ENCODE measurements at places on chromosomes 2 and 18.

GRCh38 chr2:73970141-73970803 is 14.4 kb upstream of the TET3 start:
- no peak for DNase-seq

DNA sequence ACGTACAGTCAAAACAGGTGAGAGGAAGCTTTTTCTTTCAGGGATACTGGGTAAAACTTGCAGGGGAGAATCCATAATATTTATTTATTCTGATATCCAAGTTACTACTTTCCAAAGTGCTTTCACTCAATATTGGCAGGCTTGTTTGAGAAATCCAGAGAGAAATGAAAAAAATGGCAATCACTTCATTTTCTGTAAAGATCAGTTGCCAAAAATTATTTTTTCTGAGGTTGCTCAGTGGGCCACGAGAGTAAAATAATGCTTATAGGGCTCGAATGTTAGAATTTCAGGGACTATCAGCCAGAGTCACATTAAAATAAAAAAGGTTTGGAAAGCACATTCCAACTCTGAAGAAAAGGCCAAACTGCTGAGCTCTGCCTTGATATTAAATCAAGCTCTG is 324.6 kb upstream of the RND3 start:
- DNase-seq: no peak

- DNase-seq: no peak
Measured at GRCh38 chr2:138016351-138017087, 52.2 kb downstream of the HNMT start.

DNA sequence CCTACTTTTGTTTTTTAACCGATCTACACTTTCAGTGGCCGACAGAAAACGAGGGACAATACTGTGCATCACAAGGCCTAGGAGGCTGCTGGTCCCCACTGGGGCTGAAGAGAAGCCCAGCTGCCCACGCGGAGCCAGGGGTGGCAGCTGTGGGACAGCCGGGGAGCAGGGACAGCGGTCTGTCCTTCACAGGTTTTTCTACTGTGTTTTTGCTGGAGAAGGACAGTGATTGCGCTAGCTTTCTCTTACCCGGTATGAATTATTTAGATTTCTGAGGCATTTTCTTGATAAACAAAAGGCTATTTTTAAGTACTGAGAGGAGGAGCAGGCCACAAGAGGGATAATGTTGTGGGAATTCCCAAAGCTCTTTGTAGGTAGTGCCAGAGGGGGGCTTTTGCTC is 219.8 kb downstream of the ATAD2B start:
- no peak for DNase-seq

DNA sequence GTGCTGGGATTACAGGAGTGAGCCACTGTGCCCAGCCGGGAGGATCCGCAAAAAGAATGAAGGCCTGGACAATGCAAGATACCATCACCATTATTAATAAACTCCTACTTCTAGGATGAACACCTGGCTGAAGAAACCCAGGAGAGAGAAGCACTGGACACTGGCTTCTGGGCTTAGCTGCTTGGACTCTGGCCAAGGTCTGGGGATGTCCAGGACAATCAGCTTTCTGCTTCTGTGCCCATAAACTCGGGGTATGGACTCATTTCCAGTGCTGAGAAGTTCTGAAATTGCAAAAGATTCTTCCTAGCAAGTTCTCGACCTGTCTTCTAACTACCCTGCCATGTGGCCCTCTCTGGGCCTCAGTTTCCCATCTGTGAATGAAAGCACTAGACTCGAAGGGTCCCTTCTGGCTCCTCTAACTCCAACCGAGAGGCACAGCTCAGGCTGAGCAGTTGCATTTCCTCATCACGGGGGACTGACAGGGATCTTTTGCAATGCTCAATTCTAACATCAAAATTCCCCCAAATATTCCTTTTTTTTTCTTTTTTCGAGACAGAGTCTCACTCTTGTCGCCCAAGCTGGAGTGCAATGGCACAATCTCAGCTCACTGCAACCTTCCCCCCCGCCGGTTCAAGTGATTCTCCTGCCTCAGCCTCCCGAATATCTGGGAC is 2.4 kb upstream of the SH2D6 start:
- DNase-seq: no peak

DNA sequence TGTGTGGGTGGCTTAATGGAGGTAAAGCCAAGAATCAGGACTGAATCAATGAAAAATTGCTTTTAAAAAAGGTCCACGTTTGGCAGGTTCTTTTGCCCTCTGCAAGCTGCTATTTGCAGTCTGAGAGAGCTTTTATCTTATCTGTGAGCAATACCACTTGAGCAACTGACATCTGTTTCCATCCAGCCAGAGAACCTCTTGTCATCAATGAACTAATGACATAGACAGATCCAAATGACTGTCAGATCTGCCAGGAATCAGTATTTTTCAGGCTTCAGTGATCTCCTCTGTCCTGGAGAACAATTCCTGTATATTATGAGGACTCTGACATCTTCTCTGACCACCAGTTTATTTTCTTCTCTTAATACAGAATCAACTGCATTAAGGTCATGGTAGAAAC is 608.1 kb downstream of the LRP1B start:
- no peak for DNase-seq

DNA sequence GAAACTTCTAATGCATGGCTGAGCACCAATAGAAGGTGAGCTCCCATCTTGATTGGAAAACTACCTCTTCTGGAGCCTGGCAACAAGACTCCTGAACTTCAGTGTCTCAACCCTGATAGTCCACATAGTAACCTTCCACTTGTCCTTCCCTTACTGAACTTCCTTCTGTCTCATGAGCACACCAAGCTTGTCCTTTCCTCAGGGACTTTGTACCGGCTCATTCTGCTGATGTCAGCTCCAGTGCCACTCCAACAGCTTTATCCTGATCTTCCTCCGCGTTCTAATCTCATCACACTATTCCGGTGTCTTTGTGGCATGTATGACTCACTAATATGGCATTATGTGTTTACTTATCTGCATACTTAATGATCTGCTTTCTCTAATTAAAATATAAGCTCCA is 862.0 kb upstream of the ID2 start:
- DNase-seq: no peak

GRCh38 chr2:207048416-207048815 is 109.1 kb downstream of the CPO start:
- peak; percentile 92 for DNase-seq

GRCh38 chr18:55246278-55246677 is 287.0 kb upstream of the CCDC68 start:
- no peak for DNase-seq

DNA sequence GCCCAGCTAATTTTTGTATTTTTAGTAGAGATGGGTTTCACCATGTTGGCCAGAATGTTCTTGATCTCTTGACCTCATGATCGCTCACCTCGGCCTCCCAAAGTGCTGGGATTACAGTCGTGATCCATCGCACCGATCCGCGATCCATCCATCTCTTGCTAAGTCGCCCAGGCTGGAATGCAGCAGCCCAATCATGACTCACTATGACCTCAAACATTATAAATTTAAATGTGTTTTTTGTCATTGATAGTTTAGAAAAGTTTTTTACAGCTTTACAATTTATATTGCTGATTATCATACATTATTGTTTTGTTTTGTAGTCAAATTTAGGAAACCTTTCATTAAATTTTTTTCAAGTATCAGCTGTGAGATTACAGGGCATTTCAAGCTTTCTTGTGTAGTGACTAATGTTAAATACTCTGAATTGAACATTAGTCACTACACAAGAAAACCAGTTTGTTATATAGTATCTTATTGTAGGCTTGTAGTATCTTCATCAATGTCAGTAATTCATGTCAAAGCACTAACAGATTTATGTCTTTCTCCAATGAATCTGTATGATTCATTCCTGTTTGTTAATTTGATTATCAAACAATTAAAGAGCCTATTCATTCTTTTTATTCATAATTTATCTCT is 37.5 kb downstream of the NR4A2 start:
- no peak for DNase-seq

DNA sequence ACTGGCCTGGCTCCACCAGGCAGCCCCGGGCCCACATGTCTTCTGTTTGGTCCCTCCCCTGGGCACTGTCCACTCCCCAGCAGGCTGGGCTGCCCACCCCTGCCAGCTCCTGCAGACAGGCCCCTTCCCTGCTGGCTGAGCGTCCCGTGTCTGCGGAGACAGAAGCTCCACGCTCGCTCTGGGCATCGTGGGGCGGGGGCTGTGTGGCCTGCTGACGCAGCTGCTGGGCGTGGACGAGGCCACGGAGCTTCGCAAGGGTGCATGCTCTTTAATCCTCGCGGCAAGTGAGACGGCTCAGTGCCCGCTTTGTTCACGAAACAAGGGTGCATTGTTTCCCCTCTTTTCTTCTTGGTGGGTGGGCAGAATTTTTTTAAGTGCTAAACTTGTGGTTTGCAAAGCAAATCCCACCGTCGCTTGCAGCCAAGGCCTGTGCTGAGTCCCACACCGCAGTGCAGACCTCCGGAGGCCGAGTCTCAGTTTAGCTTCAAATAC is 132.8 kb upstream of the CTDP1 start:
- no peak for DNase-seq

- DNase-seq: no peak
Measured at GRCh38 chr18:23893653-23894052, 120.9 kb upstream of the TTC39C start.

GRCh38 chr18:32470460-32470713 is 295 bp downstream of the GAREM1 start:
- DNase-seq: no peak

- DNase-seq: no peak
Measured at GRCh38 chr18:963276-963675, 58.6 kb downstream of the ADCYAP1 start.

DNA sequence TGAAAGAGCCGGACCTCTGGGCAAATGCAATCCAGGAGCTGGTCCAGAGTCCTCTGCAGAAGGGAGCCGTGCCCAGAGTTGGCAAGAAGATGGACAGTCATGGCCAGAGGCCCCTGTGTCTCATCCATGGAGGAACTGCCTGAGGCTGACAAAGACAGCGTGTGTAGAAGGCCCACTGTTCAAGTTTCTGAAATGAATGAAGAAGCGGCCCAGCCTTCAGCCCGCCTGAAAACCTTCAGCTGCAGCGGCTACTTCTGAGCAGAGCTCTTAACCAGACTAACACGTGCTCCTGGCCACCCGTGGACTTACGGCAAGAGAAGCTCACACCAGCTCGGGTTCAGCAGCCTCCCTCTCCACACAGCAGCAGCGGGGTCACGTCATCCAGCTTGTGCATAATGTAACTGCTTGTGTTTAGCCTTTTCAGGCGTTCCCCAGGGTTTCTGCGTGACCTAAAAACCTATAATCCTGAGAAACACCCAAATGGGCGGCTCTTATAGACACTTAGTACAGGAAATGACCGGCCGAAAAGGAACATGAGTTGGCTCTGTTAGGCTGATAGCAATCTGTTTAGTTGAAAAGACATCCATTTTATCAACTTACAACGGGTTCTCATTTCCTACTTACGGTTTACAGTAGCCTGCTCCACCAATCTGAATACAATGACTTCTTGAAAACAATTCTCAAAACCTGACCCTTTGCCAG is at the start of gene FAM124B:
TSS of gene FAM124B (minus strand) at position 467 of the 702 bp plus-strand sequence. CDS start at position 128, 339 bp downstream.
- peak; percentile 7 for DNase-seq

- no peak for DNase-seq
Measured at GRCh38 chr2:65357095-65357958, 75.1 kb downstream of the SPRED2 start.

DNA sequence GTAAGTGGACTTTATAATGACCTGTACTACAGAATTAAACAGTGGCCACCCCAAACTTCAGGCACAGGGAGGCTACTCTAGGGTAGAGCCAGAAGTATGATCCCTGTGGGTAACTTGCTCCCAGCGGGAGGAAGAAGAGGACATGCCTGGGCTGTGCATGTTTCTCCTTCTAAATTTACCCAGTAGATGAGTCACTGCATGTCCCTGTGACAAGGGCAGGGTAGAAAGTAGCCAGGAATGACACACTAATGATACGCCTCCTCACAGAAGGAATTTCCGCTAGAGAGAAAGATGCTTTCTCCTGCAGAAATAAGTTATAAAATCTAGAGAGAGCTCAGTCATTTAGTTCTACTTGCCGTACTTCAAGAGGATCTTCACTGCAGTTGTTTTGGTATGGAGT is 7.5 kb downstream of the ACYP2 start:
- DNase-seq: peak; percentile 41

Measured in fibroblast of upper back skin (primary cell).